ENCODE measurements at places on chromosomes 13 and 19.
A peak's percentile ranks its signal among the peaks of the same experiment; 100 is the strongest.

GRCh38 chr13:102567857-102568256 is 28.9 kb upstream of the TPP2 start:
- DNase-seq = no peak

DNA sequence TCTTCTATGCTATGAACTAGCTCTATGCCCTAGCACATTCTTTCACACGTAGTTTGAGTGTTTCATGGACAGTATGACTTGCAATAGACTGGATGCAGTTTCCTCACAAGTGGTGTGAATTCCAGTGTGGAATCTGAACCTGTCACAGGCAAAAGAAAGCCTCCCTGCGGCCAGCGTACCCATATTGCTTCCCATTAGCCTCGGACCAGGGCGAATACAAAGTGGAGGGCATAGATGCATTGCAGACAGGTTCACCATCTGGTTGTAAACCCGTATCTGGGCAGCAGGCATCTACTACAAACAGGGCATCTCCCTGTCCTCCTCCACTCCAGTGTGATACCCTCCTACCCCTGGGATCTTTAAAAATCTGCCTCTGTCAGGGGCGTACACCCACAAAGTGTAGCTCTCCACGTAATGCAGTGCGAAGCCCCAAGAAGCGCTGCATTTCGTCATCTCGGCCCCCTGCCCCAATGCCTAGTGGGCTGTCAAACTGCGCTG is 1.4 kb upstream of the CIC start:
- no peak for DNase-seq

GRCh38 chr13:84654654-84655275 is 772.5 kb upstream of the SLITRK1 start:
- DNase-seq = no peak

GRCh38 chr19:821231-821824 is 427 bp downstream of the PLPPR3 start:
- no peak for DNase-seq

DNA sequence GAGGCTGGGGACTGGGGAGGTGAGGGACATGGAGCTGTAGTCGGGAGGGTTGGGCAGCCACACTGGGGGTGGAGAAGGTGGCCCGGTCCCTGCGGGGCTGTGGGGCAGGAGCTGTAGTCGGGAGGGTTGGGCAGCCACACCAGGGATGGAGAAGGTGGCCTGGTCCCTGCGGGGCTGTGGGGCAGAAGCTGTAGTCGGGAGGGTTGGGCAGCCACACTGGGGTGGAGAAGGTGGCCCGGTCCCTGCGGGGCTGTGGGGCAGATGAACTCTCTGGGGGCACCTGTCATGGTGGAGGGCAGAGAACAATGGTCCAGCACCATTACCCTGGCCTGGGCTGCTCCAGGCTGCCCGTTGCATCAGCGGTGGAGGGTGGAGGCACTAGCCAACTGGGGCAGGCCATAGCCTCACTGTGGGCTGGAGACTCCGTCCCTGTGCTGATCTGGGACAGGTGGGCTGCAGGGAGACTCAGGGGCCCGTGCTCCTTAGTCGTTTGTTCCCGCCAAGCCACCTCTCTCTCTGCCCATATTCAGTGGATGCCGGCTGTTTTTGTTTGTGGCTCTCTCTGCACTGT is 51.4 kb downstream of the ATP11A start:
- no peak for DNase-seq

DNA sequence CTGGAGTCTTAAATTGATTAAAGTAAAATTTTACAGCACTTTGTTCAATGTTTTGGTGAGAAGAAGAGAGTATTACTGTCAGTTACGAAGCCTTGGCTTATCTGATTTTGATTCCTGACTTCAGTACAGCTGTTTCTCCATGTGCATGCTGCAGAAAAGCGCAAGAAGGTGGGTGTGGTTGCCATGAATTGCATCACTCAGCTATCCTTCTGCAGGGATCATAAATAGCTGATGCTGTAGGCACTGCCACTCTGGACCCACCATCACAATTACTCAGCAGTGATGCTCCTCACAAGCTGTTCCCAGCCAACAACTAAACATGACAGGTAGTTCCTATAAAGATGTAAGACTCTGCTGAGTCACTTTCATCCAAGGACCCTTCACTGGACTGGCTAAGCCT is 321.2 kb downstream of the IRS2 start:
- no peak for DNase-seq

DNA sequence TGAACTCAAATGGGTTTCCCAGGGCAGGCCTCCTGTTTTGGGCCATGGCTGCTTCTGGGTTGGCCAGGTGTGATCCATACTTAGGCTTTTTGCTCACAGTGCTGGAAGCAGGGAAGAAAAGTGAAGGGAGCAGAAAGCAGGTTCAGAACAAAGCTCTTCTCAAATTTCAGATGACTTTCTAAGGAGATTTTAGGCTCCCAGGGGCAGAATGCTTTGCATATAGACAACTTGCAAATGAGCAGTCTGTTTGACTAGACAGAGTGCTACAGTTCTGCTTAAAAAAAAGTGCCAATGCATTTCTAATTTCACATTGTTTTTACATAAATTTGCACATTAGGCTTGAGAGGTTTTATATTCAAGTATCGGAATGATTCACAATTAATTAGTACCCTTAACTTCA is 2.6 kb upstream of the SLC10A2 start:
- DNase-seq = no peak

DNA sequence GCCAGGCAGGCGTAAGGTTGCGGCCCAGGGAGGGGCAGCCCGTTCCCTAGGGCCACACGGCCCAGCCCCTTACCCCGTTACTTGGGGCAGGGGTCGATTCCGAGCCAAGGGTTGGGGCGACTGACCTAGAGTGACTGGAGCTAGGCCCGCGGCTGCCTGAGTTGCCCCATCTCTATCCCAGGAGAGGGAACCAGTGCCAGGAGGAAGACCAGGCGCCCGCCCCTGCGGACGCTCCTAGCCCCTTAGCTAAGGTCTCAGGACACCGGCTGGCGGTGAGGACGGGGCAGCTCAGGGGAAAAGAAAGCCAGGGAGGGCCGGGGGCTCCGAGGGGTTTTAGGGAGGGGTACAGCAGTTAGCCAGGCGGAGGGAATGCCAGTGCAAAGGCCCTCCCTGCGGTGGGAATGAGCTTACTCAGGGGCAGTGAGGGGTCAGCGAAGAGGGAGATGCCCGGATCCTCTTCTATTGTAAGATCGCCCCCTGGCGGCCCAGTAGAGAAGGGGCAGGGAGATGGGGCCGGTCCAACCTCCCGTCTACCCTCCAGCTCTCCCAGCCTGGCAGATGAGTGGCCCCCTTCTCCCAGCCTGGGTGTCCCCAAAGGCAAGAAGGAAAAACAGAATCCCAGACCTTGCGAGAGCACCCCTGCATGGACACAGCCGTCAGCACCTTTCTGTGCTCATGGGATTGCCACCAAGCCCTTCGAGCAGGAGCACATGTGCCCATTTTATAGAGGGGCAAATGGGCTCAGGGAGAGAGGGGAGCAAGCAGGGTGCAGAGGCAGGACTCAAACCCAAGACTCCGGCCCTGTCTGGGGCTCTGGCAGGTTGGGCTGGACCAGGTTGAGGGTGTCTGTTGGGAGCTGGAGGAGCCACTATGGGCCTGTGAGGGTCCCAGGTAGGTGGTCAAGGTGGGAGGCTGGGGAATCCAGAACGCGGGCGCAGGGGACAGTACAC is 16.3 kb downstream of the CILP2 start:
- DNase-seq = peak; percentile 30

GRCh38 chr19:6774821-6775707 is 2.6 kb downstream of the VAV1 start:
- no peak for DNase-seq

GRCh38 chr19:11418094-11418548 is 993 bp downstream of the RGL3 start:
- no peak for DNase-seq

- DNase-seq = no peak
These were observed 264.7 kb downstream of the MZT1 start for GRCh38 chr13:72462726-72463125.

DNA sequence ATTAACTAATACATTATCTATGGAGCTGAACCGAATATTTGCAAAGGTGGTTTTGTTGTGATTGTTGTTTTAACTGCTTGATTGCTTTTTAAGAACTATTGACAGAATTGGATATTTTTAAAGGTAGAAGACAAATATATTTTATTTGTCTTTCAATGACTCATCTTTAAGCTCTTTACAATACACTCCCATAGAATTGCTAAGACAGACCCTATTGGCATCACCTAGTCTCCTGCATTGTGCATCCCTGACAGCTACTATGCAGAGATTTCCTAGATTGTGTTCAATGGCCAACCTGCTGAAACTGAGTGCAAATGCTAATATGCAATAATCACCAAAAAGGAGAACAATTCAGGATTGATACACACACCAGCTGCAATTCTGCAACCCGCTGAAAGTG is 19.7 kb upstream of the SCEL start:
- no peak for DNase-seq

DNA sequence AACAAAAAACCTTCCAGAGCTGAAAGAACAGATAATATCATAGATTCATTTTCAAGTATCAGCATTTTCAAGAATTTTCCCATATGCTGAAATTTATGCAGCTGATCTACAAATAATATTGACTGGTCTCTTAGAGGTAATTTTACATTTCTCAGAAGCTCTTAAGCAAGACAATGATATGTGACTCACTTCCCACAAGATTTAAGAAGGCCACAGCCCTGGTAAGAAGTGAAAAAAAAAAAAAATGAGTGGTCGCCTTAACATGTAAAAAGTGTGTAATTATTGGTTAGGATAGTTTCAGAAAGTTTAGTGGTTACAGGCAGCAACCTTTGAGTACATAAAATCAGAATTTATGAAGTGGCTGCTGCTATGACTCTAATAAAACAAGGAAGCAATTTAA is 54.5 kb downstream of the NUFIP1 start:
- DNase-seq = no peak

DNA sequence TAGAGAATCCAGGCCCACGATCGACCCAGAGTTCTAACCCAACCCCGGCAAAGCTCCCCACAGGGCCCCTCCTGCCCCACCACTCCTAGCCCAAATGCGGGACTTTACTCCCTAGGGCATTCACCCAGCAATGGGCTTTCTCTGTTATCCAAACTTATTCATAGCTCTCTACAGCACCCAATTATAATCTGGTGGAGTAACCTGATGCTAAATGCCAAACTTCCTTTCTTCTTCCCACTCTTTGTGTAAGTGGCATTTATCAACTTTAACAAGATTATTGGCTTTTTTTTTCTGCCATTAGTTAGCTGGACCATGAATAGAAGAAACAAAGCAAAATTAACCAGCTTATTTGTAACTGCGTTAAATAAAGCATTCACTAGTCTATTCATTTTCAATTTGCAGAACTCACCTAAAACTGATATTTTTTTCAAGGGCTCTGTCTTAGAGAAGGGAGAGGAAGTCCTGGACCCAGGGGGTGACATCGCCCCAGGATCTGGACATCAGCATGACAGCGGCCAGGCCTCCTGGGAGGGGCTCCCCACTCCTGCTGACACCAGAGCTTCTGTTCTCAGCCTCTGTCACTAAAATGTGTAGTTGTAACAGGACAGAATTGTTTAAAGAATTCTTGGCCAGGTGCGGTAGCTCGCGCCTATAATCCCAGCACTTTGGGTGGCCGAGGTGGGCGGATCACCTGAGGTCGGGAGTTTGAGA is 1.5 kb downstream of the FAM124A start:
- no peak for DNase-seq

DNA sequence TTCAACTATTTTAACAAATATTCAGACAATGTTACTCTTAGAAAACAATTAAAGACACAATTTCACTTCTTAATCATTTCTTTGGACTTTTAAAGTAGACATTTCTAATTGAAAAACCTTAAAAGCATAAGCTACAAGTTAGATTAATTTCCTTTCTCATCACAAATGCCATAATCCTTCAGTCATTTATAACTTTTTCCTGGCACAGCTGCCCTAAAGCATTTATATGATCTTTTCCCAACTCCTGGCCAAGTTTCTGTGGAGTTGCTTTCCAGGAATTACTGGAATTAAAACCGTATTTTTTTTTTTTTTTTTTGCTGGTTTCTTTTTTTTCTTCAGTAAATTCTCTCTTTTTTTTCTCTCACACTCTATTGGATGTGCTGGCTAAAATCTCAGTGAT is 615.9 kb downstream of the TBC1D4 start:
- no peak for DNase-seq

DNA sequence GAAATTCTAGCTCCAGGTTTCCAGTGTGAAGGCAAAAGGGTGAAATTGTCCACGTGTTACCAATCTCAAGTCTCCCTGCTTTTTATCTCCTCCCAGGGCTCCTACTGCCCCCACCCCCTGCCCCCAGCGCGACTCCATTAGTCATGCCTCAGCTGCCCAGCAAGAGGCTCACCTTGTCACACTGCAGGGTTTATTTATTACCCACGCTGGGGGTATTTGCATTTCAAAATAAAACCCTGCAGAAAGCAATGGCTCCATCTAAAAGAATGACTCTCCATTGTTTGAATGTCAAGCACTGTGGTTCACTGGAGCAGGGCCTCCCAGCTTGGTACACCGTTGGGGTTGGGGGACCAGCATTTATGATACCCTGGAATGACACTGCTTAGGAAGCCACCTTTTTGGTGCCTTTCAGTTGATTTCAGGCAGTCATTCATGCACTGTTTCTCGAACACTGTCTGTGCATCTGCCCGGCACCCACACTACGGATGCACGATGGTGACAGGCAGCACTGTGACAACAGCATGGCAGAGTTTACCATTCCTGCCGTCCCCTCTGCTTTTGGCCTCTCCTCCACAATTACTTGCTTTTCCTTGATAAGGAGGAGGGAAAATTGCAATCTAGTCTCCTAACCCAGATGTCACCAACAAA is 9.9 kb upstream of the POP4 start:
- no peak for DNase-seq

DNA sequence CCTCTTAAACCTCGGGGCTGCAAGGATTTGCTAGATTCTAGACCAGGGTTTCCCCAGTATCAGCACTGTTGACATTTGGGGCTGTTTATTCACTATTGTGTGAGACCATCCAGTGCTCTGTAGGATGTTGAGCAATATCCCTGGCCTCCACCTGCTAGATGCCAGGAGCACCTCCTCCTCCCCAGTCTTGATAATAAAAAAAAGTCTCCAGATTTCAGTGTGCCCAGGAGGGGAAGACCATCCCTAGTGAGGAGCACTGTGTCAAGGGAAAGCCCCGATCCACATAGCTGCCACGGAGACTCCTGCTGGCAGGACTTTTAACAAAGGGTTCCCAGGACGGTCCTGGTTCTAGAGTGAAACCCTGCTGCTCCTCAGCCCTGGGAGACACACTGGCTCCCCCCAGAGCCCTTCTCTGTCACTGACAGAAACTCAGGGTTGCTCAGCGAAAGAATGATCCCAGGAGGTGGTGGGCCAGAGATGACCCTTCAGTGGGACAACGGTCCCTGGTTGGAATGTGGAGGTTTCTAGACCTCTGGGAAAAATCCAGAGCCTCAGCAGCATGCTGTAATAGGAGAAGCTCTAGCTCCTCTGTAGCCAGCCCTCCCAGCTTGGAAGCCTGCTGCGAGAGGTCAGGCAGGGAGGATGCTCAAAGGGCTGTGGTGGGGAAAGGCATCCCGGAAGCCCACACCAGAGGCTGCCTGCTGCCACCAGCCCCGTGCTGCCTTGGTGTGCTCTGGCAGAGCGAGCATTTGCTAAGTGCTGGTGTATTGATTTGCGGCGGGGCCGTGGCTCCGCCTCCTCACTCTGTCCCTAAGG is 20.3 kb downstream of the LYL1 start:
- no peak for DNase-seq

- DNase-seq = no peak
These were observed 14.9 kb upstream of the FRY start for GRCh38 chr13:32016631-32017030.

- DNase-seq = peak; percentile 86
These were observed 12.9 kb upstream of the ZNF564 start for GRCh38 chr19:12564016-12564664.

GRCh38 chr13:95457294-95457693 is 95.2 kb upstream of the CLDN10 start:
- no peak for DNase-seq

GRCh38 chr13:66951426-66951825 is 278.7 kb downstream of the PCDH9 start:
- DNase-seq = no peak

Measured in stimulated activated CD8-positive, alpha-beta memory T cell treated with anti-CD3 and anti-CD28 coated beads, Interleukin-4, amount 100 ng/mL, for 1 hour (primary cell).